Lung microvascular endothelial cell (primary cell): ENCODE measurements at places on chromosomes 4 and X. TPM values are rescaled to one million over a fixed set of nuclear protein-coding genes. Genes with fewer than 3 reads are reported as not detected.

DNA sequence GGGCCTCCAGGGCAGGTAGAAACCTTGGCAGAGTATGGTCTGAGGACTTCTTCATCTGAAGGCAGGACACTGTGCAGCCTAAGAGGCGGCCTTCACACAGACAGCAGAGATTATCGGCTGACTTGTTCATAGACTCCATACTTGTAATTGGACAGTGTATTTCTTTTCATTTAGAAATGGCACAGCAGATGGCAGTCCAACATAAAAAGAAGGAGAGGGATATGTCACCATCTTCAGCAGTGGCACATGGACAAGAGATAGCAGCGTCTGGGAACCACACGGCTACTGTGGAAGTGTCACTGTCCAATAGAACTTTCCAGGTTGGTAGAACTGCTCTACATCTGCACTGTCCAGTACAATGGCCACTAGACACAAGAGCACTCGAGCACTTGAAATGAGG lies 21.7 kb upstream of the GEMIN8 start:
- peak; percentile 10 for DNase-seq

DNA sequence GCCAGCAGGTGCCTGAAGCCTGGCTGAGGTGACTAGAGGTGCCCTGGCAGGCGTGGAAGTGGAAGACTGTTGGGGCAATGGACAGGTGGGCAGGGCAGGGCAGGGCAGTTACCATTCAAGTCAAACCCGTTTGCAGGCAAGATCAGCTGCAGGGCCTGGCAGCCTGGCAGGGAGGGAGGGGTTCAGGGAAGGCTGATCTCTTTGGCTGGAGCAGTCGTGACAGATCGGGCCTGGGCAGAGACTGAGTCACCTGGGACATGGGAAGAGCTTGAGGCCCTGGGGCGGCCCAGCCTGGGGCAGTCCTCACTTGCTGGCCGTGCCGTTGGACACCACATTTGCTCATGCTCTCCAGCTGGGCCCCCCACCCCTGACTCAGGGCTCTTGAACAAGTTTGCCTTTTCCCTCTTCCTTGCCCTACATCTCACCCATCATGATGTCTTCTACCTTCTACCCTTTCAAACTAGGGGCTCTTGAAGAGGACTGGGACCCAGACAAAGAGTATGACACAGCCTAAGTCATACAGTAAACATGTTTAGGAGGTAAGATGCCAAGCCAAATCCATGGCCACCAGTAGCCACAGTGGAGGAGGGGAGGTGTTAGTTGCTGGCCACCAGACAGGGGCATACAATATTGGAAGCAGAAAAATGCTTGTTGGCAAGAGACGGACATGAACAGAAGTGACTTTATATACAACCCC lies 2.0 kb upstream of the ZNF185 start:
- peak; percentile 25 for DNase-seq

DNA sequence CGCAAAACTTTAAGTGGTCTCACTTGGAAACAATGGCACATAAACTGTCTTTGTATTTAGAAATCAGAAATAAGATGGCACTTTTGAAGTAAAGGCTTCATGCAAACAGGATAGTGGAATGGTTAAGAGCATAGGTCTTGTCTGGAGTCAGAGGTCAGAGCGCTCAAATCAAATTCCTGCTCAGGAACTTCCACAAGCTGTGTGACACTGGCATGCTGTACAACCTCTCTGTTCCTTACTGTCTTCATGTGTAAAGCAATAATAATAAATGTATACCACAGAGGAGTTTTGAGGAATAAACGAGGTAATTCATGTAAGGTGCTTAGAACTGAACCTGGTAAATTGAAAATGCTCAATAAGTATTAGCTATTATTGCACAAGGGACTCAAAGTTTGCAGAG lies 43.4 kb upstream of the ACSL4 start:
- DNase-seq = no peak

The SOWAHB gene
- not detected in 2 replicates for total RNA-seq

The CT83 gene
- total RNA-seq = not detected in 2 replicates

DNA sequence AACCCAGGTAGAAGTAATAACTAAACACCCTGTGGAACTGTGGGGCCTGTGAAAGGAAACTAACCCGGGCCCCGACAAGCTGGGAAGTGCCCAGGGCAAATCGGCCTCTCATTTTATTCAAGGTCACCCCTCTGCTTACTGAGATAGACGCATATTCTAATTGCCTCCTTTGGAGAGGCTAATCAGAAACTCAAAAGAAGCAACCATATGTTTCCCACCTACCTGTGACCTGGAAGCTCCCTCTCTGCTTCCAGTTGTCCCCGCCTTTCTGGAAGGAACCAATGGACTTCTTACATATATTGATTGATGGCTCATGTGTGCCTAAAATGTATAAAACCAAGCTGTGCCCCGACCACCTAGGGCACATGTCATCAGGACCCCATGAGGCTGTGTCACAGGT lies 23.1 kb upstream of the DHRSX start:
- DNase-seq = no peak
